ENCODE measurements at places on chromosomes 1 and 21. TPM values are rescaled to one million over a fixed set of nuclear protein-coding genes. Genes with fewer than 3 reads are reported as not detected.

- no peaks in the 10 kb centered on the region for H3K27me3 ChIP-seq
- H3K4me1 ChIP-seq, result no peaks in the 10 kb centered on the region
- H3K36me3 ChIP-seq, result no peaks in the 10 kb centered on the region
- peak; percentile 51 for DNase-seq
Observed at GRCh38 chr1:26686795-26687194, 9.0 kb upstream of the ARID1A start.

GRCh38 chr1:94471271-94471670 is 53.1 kb downstream of the ABCD3 start:
- no peak for DNase-seq
- no peaks in the 10 kb centered on the region for H3K27me3 ChIP-seq
- no peaks in the 10 kb centered on the region for H3K4me1 ChIP-seq
- H3K27ac ChIP-seq, result no peak overlapping the region

SPTA1 gene
- 1.2 TPM for total RNA-seq

CCDC24 gene
- 0.98 TPM for total RNA-seq

CLCC1 gene
- 32.2 TPM for total RNA-seq

SLC9A1 gene
- total RNA-seq, result 3.1 TPM
